ENCODE measurements at places on chromosomes 11 and 22. TPM values are rescaled to one million over a fixed set of nuclear protein-coding genes. Genes with fewer than 3 reads are reported as not detected.

DNA sequence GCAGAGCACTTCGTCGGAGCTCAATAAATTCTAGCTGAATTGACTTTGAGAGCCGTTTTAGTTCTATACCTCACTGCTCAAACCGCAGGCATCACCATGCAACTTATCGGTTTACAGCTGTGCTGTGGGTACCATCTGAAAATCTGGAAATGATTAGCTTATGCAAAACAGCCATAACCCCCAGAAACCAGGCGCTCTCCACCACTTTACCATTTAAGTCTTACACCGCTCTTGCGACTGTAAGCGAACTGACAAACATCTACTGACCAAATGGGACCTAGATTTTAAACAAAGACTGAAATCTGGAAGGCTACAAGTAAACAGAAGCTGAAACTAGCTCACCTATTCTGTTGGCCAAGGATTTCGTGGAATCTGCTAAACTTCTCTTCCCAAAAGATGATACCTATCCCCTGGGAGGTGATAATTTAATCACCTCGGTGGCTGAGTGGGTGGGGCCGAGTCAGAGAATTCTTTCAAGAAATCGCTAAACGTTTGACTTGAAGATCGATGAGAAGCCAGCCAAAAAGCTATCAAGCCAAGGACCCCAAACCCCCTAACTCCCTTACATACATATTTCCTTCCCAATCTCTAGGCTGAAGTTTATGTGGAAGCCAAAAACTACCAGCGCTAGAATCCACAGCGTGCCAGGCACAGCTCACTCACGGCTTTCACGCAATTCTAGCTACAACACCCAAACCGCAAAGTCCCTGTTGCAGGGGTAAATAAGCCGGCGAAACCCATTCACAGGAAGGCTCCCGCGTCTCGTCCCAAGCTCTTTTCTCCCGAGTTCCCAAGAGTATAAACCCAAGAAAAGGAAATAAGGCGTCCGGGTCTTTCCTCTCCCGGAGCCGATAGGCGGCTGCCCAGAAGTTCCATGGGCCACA is 644 bp downstream of the SPTY2D1 start:
- no peak for DNase-seq

GRCh38 chr22:43923631-43924464 is at the start of gene PNPLA3:
Gene PNPLA3, plus strand, starts transcription at chr22:43923805. Its CDS starts 107 bp downstream, at chr22:43923912.
- peak; percentile 70 for DNase-seq

The LRRC74B gene
- not detected for total RNA-seq

- no peak for DNase-seq
Observed at GRCh38 chr11:2221591-2221990, 48.8 kb downstream of the ASCL2 start.

The MRPL49 gene
- total RNA-seq, result 54.0 TPM

The SLC7A4 gene
- 0.27 TPM for total RNA-seq

The OR8G1 gene
- total RNA-seq, result not detected

DNA sequence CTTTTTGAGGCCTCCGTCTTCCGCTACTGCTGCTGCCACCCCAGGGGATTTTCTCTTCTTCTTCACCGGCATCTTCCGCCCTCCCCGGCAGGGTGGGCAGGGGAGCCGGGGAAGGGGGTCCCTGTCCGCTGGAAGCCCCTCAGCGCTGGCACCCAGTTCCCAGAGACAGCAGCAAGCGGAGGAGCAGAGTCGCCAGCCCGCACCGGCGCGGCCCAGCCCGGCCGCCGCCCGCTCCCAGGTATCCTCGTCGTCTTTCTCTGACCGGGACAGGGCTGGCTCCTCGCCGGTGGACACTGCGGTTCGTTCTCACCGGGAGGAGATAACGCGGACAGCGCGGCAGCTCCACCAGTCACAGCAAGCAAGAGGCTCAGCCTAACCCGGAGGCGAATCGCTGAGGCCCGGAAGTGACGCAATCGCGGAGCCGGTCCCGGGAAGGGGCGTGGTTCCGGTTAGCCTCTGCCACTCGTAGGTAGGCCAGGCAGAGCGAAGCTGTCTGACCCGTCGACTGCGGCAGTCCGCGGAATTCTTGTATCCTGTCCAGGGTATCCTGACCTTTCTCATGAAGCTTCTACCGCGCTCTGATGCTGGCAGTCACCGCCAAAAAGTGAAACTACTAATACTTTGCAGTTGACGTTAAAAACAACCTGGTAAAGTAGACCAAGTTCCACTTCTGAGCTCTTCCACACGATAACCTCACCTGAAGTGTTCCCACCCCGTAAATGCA is at the start of gene DCUN1D5:
Gene DCUN1D5 (minus strand): TSS at position 360 of the 724 bp plus-strand sequence. CDS start 288 bp downstream, at position 72.
- DNase-seq, result peak; percentile 96

The LDHAL6A gene
- total RNA-seq, result not detected

GRCh38 chr11:126815111-126815510 is 185.5 kb downstream of the KIRREL3 start:
- DNase-seq, result no peak

GRCh38 chr11:7668911-7669310 is 4.4 kb downstream of the CYB5R2 start:
- DNase-seq, result no peak

The MUC2 gene
- not detected for total RNA-seq

DNA sequence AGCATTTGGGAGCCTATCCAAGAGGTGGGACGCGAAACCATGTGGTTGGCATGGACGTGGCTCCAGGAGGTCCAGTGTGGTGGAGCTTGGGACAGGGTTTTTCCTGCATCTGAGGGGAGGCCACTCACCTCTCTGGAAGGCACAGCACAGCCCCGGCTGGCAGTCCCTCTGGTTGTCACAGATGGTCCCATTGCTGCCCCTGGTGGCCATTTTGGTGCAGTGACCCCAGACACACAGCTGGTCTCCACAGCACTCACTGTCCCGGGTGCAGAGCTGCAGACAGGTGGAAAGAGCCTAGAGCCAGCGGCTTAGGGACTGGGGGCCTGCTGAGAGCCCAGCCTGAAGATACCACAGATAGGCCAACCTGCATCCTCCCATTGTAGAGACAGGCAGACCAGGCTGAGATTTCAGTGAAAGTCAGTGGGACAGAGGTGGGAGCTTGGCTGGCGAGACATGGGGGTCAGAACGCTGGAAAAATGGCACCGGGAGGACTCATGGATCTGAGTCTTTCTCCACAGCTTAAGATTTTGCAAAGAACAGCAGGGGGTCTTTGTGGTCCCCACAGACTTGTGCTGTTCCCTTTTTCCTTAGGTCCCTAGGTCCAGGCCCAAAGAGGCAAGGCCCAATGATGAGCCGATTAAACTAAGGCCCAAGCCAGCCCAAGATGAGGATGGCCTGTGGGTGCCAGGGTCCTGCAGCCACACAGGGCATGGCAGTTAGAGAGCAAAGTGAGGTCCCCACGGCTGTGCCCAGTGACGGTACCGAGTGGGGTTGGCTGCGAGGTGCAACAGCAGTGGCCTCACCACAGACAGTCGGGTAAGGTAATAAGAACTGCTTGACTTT is 41.4 kb downstream of the DKK3 start:
- DNase-seq, result peak; percentile 89

DNA sequence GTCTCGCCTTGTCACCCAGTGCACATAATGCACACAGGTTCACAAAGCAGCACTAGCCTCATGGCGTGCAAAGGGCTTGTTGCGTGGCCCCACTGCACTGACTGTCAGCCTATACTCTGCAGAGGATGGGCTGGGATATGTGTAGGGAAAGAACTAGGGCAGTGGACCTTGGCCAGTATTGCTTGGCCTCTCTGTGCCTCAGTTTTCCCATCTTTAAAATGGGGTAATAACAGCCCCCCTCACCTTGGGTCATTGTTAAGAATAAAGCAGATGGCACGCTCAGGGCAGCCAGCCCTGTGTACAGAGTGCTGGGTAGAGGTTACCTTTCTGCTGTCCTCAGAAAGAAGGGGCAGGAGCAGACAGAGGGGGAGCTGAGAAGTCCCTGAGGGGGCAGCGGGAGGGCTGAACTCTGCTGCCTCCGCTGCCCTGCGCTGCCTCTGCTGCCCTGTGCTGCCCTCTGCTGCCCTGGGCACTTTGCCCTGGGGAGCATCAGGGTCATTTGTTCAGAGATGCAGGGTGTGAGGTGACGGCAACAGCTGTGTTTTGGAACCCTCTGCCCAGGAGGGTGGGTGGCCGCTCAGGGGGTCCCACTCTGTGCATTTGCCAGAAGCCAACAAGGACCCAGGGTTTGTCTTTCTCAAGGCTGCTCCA is 71.2 kb downstream of the CACNA1I start:
- no peak for DNase-seq

The IL18BP gene
- 9.8 TPM for total RNA-seq

The SLC22A9 gene
- total RNA-seq, result not detected

DNA sequence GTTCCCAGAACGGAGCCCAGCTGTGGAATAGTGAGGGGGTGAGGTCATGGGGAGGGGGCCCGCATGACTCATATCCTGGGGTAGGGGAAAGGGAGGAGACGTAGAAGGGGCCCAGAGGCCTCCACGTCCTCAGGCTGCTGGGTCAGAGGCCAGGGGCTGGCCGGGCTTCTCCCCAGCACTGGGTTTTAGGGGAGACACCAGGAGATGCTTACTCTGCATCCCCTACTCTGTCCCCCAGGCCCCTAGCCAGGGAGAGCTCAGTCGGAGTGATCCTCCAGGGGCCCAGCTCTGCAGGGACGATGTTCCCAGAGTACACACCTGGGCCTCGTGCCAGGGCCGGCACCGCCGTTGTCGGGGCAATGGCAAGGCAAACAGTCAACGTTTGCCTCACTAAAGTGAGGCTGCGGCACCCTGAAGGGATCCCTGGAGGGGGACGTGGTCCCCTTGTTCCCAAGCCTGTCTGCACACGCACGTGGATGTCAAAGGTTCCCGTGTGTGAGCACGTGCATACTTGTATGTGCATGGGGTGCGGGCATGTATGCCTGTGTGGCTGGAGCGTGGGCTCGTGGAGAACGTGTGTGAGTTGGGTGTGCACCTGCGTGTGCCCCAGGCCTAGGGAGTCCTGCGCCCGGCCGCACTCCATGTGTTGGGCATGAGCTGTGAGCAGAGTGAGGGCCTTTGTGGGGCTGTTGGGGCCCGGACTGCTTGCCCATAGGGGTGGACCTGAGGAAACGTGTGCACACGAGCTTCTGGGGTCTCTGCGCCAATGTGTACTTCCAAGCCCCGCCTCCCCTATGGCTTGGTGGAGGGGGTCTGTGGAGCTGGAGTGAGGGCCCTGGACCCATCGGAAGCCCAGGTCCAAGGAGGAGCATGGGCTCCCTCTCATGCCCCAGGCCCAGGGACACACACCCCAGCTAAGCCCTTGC is 14.2 kb downstream of the PRR33 start:
- DNase-seq, result no peak

- no peak for DNase-seq
Observed at GRCh38 chr22:46734830-46735453, 3.1 kb downstream of the CERK start.

DNA sequence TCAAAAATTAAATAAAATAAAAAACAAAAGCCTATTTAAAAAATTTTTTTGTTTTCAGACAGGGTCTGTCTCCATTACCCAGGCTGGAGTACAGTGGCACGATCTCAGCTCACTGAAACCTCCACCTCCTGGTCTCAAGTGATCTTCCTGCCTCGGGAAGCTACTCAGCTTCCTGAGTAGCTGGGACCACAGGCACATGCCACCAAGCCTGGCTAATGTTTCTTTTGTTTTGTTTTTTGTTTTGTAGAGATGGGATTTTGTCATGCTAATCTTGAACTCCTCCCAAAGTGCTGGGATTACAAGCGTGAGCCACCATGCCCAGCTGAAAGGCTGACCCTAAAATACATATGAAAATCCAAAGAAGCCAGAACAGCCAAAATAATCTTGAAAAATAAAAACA is 20.4 kb upstream of the L3MBTL2 start:
- peak; percentile 67 for DNase-seq

DNA sequence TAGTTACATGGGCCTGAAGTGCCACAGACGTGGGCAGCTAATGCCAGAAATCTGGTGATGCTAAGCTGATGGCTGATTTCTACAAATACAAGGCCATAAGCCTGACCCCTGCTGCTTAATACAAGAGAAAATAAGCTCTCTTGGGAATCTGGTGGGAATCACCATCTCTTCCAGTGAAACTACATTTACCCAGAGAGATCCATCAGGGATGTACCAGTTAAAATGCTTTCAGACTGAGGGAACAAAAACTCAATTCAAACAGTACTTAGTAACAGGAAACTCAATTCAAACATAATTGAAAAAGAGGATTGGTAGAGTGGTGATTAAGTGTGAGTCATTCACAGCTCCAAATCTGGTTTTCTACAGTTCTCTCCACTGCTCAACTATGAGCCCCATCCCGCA is 1.7 kb upstream of the CAVIN3 start:
- DNase-seq, result no peak

Data from H1 (cell line).